ENCODE measurements at places on chromosomes 6 and 20. TPM values are rescaled to one million over a fixed set of nuclear protein-coding genes. Genes with fewer than 3 reads are reported as not detected.

The MOG gene
- total RNA-seq, result not detected

The AURKA gene
- 110 TPM for total RNA-seq

The TREM1 gene
- total RNA-seq, result 0.14 TPM

The EBF4 gene
- total RNA-seq, result 2.5 TPM

The PCSK2 gene
- total RNA-seq, result not detected

The CDH4 gene
- total RNA-seq, result 8.4 TPM

The PACRG gene
- total RNA-seq, result not detected

The WDR27 gene
- 14.6 TPM for total RNA-seq

The CLDN20 gene
- total RNA-seq, result not detected

The PHACTR3 gene
- not detected for total RNA-seq

The IL20RA gene
- total RNA-seq, result 0.02 TPM

The PET117 gene
- total RNA-seq, result 19.5 TPM

The IL22RA2 gene
- total RNA-seq, result not detected

The CDSN gene
- total RNA-seq, result not detected

The MYMX gene
- not detected for total RNA-seq

The EYA4 gene
- 9.6 TPM for total RNA-seq

The PTGIS gene
- total RNA-seq, result 0.09 TPM

The SLC22A3 gene
- total RNA-seq, result 41.5 TPM

The BPIFB4 gene
- total RNA-seq, result not detected

The DAAM2 gene
- total RNA-seq, result not detected

The NKX2-4 gene
- not detected for total RNA-seq

The PACSIN1 gene
- total RNA-seq, result 0.07 TPM

The MCHR2 gene
- total RNA-seq, result not detected

The SPATS1 gene
- not detected for total RNA-seq

The NPBWR2 gene
- not detected for total RNA-seq

The OR2H2 gene
- total RNA-seq, result not detected

The PRR18 gene
- total RNA-seq, result 0.09 TPM

The ABT1 gene
- total RNA-seq, result 13.9 TPM

The NOTCH4 gene
- 0.36 TPM for total RNA-seq

The KCNQ5 gene
- total RNA-seq, result 1.6 TPM

The SAMD5 gene
- total RNA-seq, result 0.84 TPM

The BFSP1 gene
- total RNA-seq, result 4.1 TPM

The LTA gene
- 0.23 TPM for total RNA-seq

The ADGRF4 gene
- 9.6 TPM for total RNA-seq

The HLA-DRB5 gene
- total RNA-seq, result not detected

The CST1 gene
- total RNA-seq, result 1.1 TPM

The ATF6B gene
- 38.6 TPM for total RNA-seq

The PXT1 gene
- not detected for total RNA-seq

The ELOVL4 gene
- 2.0 TPM for total RNA-seq

The SSTR4 gene
- 0.12 TPM for total RNA-seq

The ENPP4 gene
- total RNA-seq, result 0.40 TPM

The HSPA12B gene
- 0.35 TPM for total RNA-seq

The GTPBP2 gene
- 21.9 TPM for total RNA-seq

The SLC17A2 gene
- not detected for total RNA-seq

The TRMT6 gene
- 42.4 TPM for total RNA-seq

The FAM209B gene
- total RNA-seq, result 0.48 TPM

The CYP39A1 gene
- 0.09 TPM for total RNA-seq

The CCDC170 gene
- total RNA-seq, result 0.18 TPM

The OR2J3 gene
- not detected for total RNA-seq

The IGF2R gene
- 33.4 TPM for total RNA-seq

Data from A549 treated with CORT108297 at 1 μM for 4 hours (cell line).